ENCODE measurements at places on chromosomes 16 and 17. TPM values are rescaled to one million over a fixed set of nuclear protein-coding genes. Genes with fewer than 3 reads are reported as not detected.
A peak's percentile ranks its signal among the peaks of the same experiment; 100 is the strongest.

GRCh38 chr16:84741340-84741830, 41.6 kb downstream of the USP10 start:
- no peak for DNase-seq

DNA sequence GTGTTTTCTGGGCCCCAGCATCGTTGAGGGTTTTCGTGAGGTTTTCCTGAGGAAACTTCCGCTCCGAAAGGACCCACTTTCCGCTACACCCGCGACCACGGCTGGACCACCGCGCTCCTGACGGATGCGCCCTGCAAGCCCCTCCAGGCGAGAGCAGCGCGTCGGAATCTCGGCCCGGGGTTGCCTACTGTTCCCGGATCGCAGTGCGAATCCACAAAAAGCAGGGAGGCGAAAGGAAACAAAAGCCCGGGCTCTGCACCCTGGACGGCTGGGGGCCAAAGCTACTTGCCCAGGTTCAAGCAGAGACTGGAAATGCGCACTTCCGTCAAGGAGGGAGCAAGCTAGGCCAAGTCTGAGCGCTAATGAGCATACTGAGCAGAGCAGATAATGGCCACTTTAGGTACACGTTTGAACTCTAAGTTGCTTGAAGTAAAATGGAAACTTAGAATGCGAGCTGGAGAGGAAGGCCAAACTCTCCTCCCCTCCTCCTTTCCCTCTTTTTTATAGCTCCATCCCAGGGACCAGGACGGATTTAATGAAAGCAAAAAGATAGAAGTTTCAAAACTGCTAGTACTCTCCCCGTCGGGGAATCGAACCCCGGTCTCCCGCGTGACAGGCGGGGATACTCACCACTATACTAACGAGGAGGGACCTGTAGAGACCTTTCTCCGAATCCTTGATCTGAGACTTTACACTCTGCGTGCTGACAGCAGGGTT, 11.4 kb upstream of the AURKB start:
- DNase-seq = peak; percentile 80

DNA sequence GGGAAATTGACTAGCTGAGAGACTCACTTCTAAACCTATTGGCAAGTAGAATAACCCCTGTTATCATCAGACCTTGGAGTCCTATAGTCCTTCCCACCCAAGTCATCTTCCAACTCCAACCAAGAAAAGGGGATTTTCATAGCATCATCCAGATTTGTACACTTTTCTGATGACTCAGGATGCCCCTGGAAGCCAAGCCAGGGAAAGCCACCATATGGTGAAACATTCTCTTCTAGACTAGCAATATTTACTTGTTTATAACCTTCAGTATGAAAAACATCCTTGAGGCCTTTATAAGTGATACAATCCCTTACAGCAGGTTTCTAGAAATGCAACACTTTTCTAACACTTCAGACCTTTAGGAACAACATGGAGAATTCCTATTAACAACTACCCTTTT, 618.8 kb upstream of the CDH11 start:
- no peak for DNase-seq

- no peak for DNase-seq
Observed at GRCh38 chr16:20870122-20870820, 29.9 kb downstream of the DCUN1D3 start.

- no peak for DNase-seq
Observed at GRCh38 chr16:65218348-65218747, 96.5 kb upstream of the CDH11 start.

CCL17 gene
- total RNA-seq = not detected

NPB gene
- 0.28 TPM for total RNA-seq

KRT36 gene
- total RNA-seq = not detected

PYY gene
- not detected for total RNA-seq

TUBD1 gene
- total RNA-seq = 3.4 TPM

CRYBA1 gene
- not detected for total RNA-seq

KARS1 gene
- 67.2 TPM for total RNA-seq
